ENCODE measurements at places on chromosomes 2 and 18. TPM values are rescaled to one million over a fixed set of nuclear protein-coding genes. Genes with fewer than 3 reads are reported as not detected.

Gene ACMSD
- total RNA-seq, result 0.46 TPM

Gene CNRIP1
- 0.33 TPM for total RNA-seq

Gene MCFD2
- 38.0 TPM for total RNA-seq

Gene MAP2
- total RNA-seq, result 5.6 TPM

Gene EVA1A
- 26.4 TPM for total RNA-seq

Gene AQP12B
- not detected for total RNA-seq

Gene FER1L5
- total RNA-seq, result not detected

Gene CAPN14
- 4.0 TPM for total RNA-seq

Gene NEU4
- not detected for total RNA-seq

Gene TTN
- total RNA-seq, result not detected

Gene TCF23
- not detected for total RNA-seq

Gene RRM2
- total RNA-seq, result 152 TPM

Gene SERTAD2
- total RNA-seq, result 15.4 TPM

Gene FIGLA
- not detected for total RNA-seq
